ENCODE measurements at places on chromosomes 5 and 9. TPM values are rescaled to one million over a fixed set of nuclear protein-coding genes. Genes with fewer than 3 reads are reported as not detected.

GRCh38 chr5:124064956-124065355 lies 553.0 kb downstream of the CSNK1G3 start:
- H3K4me1 ChIP-seq = no peaks in the 10 kb centered on the region
- no peak for DNase-seq
- no peak overlapping the region for H3K27ac ChIP-seq
- H3K4me3 ChIP-seq = no peak overlapping the region
- H3K27me3 ChIP-seq = no peaks in the 10 kb centered on the region

DNA sequence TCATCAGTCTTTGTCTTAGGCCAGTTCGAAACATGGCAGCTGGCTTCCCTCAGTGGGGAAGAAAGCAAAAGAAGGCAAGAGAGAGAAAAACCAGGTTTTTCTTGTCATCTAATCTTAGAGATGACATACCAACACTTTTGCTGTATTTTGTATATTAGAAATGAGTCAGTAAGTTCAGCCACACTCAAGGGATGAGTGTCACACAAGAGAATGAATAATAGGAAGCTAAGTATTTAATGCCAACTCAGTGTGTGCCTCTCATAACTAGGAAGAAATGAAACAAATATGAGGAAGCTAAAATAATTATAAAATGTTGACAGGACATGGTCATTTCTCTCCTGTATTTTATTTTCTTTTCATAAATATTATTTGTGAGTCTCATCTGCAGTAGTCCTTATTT lies 65.3 kb downstream of the CDH12 start:
- H3K4me3 ChIP-seq = no peak overlapping the region
- no peaks in the 10 kb centered on the region for H3K27me3 ChIP-seq
- no peak overlapping the region for H3K27ac ChIP-seq
- H3K36me3 ChIP-seq = no peaks in the 10 kb centered on the region
- H3K4me1 ChIP-seq = no peaks in the 10 kb centered on the region

DNA sequence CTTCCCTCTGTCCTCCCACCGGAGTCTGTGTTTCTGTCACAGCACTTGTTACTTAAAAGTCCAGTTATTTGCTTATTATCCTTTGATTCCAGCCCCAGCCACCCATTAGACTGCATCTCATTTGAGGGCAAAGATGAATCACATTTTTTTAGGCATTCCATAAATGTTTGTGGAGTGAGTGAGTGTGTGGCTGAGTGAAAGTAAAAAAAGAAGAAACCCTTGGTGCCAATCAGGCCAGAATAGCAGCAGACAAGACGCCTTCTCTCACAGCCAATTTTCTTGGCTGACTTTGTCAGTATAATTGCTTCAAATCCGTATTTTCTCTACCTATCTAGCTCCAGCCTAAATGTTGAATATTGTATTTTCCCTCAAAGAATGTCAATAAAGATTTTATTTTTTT lies 613.0 kb upstream of the WWC1 start:
- H3K36me3 ChIP-seq = no peaks in the 10 kb centered on the region
- no peaks in the 10 kb centered on the region for H3K27me3 ChIP-seq
- no peak for DNase-seq
- no peaks in the 10 kb centered on the region for H3K4me1 ChIP-seq
- no peak overlapping the region for H3K27ac ChIP-seq

GRCh38 chr5:122468351-122469116 lies 156.5 kb downstream of the SNCAIP start:
- no peaks in the 10 kb centered on the region for H3K4me1 ChIP-seq
- H3K4me3 ChIP-seq = no peak overlapping the region
- H3K27me3 ChIP-seq = no peaks in the 10 kb centered on the region
- H3K27ac ChIP-seq = no peak overlapping the region
- no peak for DNase-seq

Gene FAM78A
- total RNA-seq = 93.5 TPM

Gene PTRH1
- 7.3 TPM for total RNA-seq

Gene HACD4
- 16.0 TPM for total RNA-seq

Data from CD4-positive, alpha-beta memory T cell (primary cell).